Effector memory CD8-positive, alpha-beta T cell (primary cell): ENCODE measurements at places on chromosomes 1 and 21.
A peak's percentile ranks its signal among the peaks of the same experiment; 100 is the strongest.

- no peak overlapping the region for H3K27ac ChIP-seq
- H3K27me3 ChIP-seq: no peaks in the 10 kb centered on the region
- H3K4me3 ChIP-seq: no peak overlapping the region
- H3K36me3 ChIP-seq: peaks cover 3% of the 10 kb centered on the region
Measured at GRCh38 chr1:235019961-235020360, 108.7 kb downstream of the TOMM20 start.

DNA sequence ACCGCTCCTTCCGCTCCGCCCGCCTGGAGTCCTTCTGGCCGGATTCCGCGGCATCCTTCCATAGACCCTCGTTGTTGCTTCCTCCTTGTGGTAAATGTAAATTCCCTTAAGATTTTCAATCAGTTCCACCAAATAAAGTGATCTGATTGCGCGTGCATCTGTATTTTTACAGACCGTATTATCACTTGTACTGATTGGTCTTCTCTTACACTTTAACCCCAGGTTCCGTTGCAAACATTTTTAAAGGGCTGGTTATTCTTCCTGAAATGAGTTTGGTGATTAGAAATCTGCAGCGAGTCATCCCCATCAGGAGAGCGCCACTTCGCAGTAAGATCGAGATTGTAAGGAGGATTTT is 483 bp downstream of the YBEY start:
- H3K4me1 ChIP-seq: peaks cover 39% of the 10 kb centered on the region
- no peaks in the 10 kb centered on the region for H3K27me3 ChIP-seq
- H3K27ac ChIP-seq: peak overlapping the region; percentile 96
- DNase-seq: no peak

- peaks cover 35% of the 10 kb centered on the region for H3K36me3 ChIP-seq
- DNase-seq: no peak
Measured at GRCh38 chr1:100483230-100483629, 54.7 kb upstream of the GPR88 start.

- no peak overlapping the region for H3K4me3 ChIP-seq
- H3K4me1 ChIP-seq: no peaks in the 10 kb centered on the region
- H3K27ac ChIP-seq: no peak overlapping the region
- DNase-seq: no peak
- H3K27me3 ChIP-seq: no peaks in the 10 kb centered on the region
Measured at GRCh38 chr1:48371598-48371997, 100.4 kb downstream of the SPATA6 start.

DNA sequence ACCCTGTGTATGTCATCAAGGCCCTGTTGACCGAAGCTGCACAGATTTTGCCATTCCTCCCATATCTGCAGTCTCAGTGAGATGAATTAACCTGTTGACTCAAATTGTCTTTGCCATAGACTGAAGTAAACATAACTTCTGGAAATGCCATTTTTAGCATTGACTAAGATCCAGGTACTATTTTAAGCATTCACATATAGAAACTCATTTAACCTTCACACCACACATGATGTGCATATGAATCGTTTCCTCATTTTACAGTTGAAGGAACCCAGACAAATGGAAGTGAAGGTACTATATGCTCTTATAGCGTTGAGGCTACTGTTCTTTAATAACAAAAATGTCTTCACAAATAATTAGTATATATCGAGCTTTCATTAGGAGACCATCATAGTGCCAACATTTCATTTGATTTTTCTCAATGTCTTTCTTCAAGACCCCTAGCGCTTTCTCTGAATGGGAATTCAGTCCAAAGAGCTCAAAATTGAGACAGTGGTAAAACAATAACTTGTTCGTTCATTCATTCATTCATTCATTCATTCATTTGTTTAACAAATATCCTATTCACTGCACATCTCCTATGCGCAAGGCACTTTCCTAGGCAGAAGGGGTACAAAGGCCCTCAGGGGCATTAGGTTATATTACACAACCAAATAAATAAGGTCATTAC is 444.7 kb downstream of the ADGRL2 start:
- no peak overlapping the region for H3K27ac ChIP-seq
- H3K4me1 ChIP-seq: no peaks in the 10 kb centered on the region
- no peak overlapping the region for H3K4me3 ChIP-seq
- H3K36me3 ChIP-seq: peaks cover 3% of the 10 kb centered on the region
- no peak for DNase-seq
- H3K27me3 ChIP-seq: no peaks in the 10 kb centered on the region

- DNase-seq: no peak
- H3K27me3 ChIP-seq: no peaks in the 10 kb centered on the region
- H3K4me3 ChIP-seq: no peak overlapping the region
- no peaks in the 10 kb centered on the region for H3K4me1 ChIP-seq
- no peaks in the 10 kb centered on the region for H3K36me3 ChIP-seq
Measured at GRCh38 chr1:222974496-222974895, 159.7 kb downstream of the DISP1 start.
